ENCODE measurements at places on chromosomes 16 and 17. TPM values are rescaled to one million over a fixed set of nuclear protein-coding genes. Genes with fewer than 3 reads are reported as not detected.

TNFAIP1 gene
- 79.5 TPM for total RNA-seq

TBC1D3H gene
- total RNA-seq = not detected

CPNE7 gene
- total RNA-seq = 1.5 TPM

ZFPM1 gene
- total RNA-seq = 8.2 TPM

CES1 gene
- not detected for total RNA-seq

CTRL gene
- total RNA-seq = 1.8 TPM

SPATA22 gene
- total RNA-seq = not detected

ZPBP2 gene
- total RNA-seq = not detected

MXRA7 gene
- 85.5 TPM for total RNA-seq

HOXB9 gene
- total RNA-seq = 1.1 TPM

SLC13A5 gene
- not detected for total RNA-seq

PRSS27 gene
- 0.60 TPM for total RNA-seq

SMIM5 gene
- total RNA-seq = not detected

RHBDL1 gene
- 1.8 TPM for total RNA-seq

NTN3 gene
- 0.15 TPM for total RNA-seq

TMEM204 gene
- total RNA-seq = 37.5 TPM

SLX4 gene
- 9.3 TPM for total RNA-seq

RUNDC3A gene
- not detected for total RNA-seq

NPB gene
- not detected for total RNA-seq

SCNN1B gene
- not detected for total RNA-seq

CA4 gene
- 0.29 TPM for total RNA-seq

RAC3 gene
- total RNA-seq = 35.4 TPM

CFAP97D1 gene
- total RNA-seq = not detected

NAA38 gene
- total RNA-seq = 119 TPM

TCAP gene
- total RNA-seq = 0.93 TPM

HNF1B gene
- not detected for total RNA-seq

C17orf50 gene
- not detected for total RNA-seq

DUSP3 gene
- 51.4 TPM for total RNA-seq

Data from endothelial cell of umbilical vein (primary cell).